ENCODE measurements at places on chromosomes 12 and 14. TPM values are rescaled to one million over a fixed set of nuclear protein-coding genes. Genes with fewer than 3 reads are reported as not detected.

LBHD2 gene
- not detected for total RNA-seq

SIX6 gene
- not detected for total RNA-seq

PPFIA2 gene
- not detected for total RNA-seq

PROX2 gene
- 0.42 TPM for total RNA-seq

CIDEB gene
- 23.0 TPM for total RNA-seq
